ENCODE measurements at places on chromosomes 5 and 9.
A peak's percentile ranks its signal among the peaks of the same experiment; 100 is the strongest.

DNA sequence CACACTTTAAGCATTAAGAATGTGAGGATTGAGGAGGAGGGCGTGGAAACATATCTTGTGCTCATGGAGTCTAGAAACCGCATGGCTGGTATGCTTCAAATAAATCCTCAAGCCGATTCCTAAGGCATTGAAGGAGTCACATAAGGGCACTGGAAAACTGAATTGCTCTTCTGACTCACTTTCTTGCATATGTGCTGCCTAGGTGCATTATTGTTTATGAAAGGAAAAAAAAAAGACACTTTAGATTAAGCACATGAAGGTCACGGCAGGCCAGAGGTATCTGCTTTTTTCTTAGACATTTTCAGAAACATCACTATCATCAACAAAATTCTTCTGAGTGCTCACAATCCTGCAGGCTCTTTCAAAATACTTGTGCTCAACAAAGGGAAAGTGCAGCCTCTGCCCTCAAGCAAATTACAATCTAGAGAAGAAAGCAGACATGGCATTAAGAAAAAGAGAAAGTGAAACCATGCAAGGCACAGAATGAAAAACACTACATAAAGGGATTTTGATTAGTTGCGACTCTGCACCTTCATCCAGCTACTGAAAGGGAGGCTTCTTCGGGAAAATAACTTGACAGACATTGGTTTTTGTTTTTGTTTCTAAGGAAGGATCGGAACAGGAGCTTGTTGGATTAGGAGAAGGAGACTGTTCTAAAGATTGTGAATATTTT is 2117.6 kb downstream of the MAT2B start:
- peak; percentile 8 for DNase-seq

DNA sequence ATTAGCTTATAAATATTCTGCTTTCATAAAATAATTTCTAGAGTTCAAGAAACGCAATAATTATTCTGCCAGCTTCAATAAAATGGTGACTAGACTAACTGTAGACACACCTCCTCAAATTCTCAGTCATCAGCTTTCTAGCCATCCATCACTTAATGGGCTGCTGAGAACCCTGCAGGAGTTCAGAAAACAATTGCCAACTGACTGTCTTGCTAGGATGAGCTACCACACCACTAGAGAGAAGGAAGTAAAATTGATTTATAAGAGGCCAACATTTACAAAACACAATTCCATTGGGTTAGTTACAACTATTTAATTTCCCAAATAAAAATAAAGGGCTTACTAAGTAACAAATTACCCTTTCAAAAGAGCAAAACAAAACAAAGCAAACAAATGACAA is 126.5 kb upstream of the PAPPA start:
- no peak for DNase-seq

- DNase-seq, result no peak
Measured at GRCh38 chr5:1509346-1510085, 14.2 kb downstream of the LPCAT1 start.

- no peak for DNase-seq
Measured at GRCh38 chr9:92647671-92648473, 22.1 kb downstream of the IPPK start.

GRCh38 chr5:89346573-89346972 is 463.6 kb upstream of the MEF2C start:
- DNase-seq, result no peak

DNA sequence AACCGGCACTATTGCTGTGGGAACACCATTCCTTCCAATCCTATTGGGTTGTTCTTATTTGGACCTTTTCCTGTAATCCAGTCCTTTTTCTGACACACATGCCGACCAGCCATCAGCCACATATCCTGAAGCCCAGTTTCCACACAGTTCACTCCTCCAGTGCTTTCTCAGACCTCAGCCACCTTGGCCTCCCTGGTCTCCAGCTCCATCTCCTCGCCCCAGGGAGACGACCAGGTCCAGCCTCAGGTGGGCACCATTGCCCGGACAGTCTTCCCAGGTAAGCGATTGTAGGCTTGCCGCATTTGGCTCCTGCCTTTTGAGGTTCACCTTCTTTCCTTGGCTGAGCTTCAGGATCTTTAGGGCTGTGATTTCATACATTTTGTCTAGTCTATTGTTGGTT is 15.2 kb upstream of the TERT start:
- no peak for DNase-seq

DNA sequence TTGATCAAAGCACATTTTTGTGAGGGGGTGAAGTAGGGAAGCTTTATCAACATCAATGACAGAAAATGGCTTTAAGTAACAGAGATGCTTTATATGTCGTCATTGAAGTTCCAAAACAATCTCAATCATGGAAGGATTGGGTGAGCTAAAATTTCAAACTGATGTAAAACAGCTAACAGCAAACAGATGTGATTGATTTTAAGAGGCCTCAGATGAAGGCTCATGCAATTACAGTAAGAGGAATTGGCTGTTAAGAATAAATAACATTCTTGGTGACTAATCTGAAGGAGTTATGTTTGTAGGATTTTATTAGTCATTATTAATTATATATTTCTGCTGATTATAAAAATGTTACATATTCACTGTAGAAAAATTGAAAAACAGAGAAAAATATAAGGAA is 63.5 kb upstream of the PUM3 start:
- DNase-seq, result no peak

Data from ELF-1 (cell line).